ENCODE measurements at places on chromosomes 2 and 18.

DNA sequence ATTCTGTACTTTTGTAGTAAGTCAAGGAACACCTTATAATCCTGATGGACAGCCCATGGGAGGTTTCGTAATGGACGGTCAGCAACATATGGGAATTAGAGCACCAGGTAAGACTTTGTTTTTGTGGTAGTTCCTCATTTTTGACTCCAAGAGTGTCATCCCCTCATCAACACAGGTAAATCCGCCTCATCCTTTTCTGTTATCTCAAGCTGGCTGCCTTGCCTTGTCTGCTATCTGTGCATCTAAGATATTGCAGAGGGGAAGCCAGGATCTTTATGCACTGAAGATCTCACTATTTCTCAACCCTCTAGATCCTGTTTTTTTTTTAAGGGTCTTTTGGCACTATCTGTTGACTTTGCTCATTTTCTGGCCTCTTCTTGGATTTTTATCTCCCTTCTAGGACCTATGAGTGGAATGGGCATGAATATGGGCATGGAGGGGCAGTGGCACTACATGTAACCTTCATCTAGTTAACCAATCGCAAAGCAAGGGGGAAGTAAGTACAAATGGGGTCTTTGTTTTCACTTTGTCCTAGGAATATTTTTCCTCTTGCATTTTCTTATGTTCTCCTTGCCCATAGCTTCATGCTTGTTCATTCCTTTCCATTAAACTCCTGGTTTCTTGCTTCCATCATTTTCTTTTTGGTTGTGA lies 133.8 kb downstream of the MEIS1 start:
- DNase-seq: no peak

DNA sequence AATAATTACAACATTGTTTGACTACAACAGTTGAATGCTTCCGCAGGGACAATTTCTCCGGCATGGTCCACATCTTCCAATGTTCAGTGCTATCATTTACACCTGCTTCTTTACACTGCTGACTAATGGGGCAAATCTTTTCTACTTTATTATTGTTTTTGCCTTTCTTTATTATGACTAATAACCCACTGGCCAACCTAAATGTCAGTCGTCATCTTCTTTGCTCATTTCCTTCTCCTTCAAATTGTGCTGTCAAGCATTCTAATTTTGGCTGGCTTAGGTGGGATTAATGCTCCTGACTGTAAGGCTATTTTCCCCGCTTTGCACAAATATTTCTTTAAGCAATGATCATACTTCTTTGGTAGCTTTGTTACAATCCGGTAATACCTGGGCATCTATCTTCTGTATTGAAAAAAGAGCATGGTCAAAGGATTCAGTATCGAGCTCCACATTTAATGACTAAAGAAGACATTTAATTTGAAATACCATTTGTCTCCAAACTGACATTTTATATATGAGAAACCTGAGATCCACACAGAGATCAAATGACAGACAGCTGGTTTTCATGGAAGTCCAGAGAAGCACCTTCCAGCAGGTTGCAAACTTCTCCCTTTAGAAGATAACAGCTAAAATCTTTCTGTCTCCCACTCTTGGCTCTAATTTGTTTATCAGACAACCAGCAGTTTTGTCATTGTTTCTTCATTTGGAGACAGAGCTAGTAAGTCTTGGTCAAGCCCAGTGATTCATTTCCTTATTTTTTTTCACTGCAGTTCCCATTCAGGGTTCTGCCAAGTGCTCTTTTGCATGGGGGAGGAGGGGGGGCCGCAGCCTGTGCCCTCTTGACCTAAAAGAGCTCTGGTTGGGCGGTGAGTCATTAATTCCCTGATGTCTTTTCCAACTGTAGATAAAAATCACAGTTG lies 132.9 kb downstream of the SOCS6 start:
- DNase-seq: peak; percentile 97

DNA sequence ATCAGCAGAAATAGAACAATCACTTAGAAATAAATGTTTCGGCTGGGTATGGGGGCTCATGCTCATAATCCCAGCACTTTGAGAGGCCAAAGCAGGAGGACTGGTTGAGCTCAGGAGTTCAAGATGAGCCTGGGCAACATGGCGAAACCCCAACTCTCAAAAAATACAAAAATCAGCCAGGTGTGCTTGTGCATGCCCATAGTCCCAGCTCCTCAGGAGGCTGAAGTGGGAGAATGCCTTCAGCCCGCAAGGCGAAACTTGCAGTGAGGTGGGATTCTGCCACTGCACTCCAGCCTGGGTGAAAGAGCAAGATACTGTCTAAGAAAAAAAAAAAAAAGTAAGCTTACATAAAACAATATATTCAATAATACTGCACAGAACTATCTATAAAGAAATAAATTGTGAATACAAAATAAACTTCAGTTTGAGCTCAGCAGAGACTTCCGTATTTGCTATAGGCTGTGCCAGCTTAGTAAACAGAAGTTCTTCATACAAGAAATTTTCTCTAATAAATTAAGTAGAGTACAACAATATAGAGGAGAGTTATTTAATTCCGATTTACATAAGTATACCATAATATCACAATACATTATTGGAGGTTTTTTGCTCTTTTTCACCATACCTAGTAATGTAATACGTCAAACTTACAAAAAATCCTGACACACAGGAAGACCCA lies 43.6 kb downstream of the SRBD1 start:
- DNase-seq: no peak

DNA sequence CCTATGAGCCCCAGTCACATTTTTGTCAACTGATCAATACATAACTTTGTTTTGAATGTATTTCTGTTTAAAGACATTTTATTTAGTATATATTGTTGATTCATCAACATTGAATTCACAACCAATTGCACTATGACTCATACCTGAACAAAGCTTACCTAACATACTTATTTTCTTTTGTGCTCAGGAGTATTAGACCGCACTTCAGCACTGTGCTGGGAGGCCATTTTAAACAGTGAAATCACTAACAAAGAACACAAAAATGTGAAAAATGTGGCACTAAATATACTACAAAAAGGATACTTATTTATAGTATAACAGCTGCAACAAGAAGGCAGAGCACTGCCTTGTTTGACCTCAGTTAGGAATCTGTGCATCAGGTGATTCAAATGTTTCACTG lies 12.4 kb upstream of the IFIH1 start:
- DNase-seq: no peak

- no peak for DNase-seq
These were observed 44.2 kb downstream of the VSNL1 start for GRCh38 chr2:17584689-17585088.

DNA sequence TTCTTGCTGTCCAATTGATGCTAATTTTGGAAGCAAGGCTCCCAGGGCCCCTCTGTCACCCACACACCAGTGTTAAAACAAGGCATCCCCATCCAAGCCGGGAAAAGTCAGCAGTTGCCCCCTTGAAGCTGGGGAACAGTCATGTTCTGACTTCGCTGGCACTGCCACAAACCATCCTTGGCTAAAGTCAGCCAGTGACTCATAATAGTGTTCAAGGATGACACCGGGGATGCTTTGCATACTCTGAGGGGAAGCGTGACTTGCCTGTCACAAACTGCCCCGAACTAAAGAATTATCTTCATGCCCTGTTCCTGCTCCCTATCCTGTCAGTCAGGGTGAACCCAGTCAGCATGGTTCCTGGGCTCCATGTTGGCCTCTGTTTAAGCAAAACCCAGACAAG lies 37.0 kb downstream of the TGFA start:
- peak; percentile 53 for DNase-seq

DNA sequence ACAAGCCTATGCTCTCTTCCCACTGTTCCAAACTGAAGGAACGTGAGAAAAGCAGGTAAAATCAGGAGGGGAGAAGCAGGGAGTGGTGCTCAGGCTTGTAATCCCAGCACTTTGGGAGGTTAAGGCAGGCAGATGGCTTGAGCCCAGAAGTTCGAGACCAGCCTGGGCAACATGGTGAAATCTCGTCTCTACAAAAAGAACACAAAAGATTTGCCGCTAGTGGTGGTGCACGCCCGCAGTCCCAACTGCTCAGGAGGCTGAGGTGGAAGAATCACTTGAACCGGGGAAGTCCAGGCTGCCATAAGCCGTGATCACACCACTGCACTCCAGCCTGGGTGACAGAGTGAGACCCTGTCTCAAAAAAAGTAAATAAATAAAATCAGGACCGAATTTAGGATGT lies 1.3 kb upstream of the TMSB10 start:
- DNase-seq: no peak

DNA sequence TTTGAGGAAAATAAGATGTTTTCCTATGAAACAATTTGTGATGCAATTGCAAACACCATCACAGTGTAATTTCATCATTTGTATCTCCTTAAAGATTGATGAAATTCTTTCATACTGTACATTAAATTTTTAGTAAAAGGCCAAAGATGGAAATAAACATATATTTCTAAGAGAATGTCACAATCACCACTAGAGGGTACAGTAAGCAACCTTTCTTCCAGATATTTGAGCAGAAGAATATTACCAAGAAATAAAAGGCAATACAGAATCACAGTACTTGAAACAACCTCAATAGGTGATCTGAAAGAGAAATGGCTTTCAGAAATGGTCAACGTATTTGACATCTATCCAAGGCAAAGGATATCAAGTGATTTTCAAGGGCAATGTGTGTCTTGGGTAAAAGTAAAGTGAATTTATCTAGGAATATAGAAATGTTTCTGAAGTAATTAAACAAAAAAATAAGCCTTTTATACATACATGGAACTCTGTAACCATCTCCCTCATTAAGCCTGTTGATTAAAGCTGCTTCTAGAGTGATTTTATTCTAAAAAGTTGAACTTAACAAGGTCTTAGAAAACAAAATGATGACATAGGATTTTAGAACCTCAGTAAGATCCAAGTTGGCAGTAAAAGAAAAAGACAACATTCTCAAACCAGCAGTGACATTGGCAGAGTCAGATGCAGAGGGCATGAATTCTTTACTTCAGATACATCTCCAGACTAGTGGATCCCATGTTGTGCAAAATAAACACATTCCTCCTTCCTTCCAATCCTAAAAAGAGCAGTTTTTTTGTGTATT lies 90.3 kb upstream of the SESTD1 start:
- no peak for DNase-seq

GRCh38 chr2:105857076-105857740 lies 112.5 kb downstream of the NCK2 start:
- no peak for DNase-seq

- peak; percentile 61 for DNase-seq
These were observed 7.9 kb upstream of the CFAP36 start for GRCh38 chr2:55511508-55512124.

DNA sequence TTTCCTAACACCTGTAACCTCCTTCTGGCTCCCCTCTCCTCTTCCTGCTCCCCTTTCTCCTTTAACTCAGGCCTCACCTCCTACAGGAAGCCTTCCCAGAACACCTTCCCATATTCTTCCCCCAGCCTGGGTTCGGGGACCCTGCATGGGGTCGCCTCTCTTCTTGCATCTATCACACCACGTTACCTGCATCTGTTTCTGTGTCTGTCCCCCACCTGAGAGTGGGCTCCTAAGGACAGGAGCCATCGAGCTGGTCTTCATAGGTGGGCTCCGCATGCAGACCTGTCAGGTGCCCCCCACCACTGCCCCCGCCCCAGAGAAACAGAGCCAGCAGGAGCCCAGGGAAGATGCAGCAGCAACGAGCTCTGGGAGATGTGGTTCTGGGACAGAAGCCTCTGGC lies 123.2 kb upstream of the GLI2 start:
- no peak for DNase-seq

GRCh38 chr2:11912980-11913379 lies 166.5 kb downstream of the LPIN1 start:
- DNase-seq: no peak

- peak; percentile 49 for DNase-seq
These were observed 57.6 kb upstream of the CD302 start for GRCh38 chr2:159855557-159856061.

- no peak for DNase-seq
These were observed 7.4 kb upstream of the POLI start for GRCh38 chr18:54261894-54262293.

DNA sequence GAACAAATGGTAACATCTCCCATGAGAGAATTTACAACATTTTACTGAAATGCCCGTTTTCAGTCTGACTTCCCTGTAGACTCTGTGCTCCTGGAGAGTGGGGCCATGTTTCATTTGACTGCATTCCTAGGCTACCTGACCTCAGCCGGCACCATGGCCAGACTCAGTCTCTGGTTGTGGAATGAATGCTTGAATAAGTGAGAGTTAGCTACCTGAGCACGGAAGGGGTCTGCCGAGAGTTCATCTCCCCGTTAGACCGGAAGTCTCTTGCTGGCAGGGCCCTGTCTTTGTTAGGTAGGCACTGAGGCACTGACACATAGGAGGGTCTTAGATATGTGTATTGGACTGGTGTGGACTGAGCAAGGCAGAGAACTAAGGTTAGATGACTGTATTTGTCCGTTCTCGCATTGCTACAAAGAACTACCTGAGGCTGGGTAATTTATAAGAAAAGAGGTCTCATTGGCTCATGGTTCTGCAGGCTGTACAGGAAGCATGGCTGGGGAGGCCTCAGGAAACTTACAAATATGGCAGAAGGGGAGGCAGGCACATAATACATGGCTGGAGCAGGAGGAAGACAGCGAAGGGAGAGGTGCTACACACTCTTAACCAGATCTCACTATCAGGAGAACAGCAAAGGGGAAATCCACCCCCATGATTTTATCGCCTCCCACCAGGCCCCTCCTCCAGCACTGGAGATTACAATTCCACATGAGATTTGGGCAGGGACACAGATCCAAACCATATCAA lies 271.2 kb downstream of the GLI2 start:
- DNase-seq: no peak

- no peak for DNase-seq
These were observed 51.1 kb downstream of the MYO1B start for GRCh38 chr2:191296083-191297006.

GRCh38 chr2:181036848-181037603 lies 56.6 kb downstream of the UBE2E3 start:
- DNase-seq: peak; percentile 67

DNA sequence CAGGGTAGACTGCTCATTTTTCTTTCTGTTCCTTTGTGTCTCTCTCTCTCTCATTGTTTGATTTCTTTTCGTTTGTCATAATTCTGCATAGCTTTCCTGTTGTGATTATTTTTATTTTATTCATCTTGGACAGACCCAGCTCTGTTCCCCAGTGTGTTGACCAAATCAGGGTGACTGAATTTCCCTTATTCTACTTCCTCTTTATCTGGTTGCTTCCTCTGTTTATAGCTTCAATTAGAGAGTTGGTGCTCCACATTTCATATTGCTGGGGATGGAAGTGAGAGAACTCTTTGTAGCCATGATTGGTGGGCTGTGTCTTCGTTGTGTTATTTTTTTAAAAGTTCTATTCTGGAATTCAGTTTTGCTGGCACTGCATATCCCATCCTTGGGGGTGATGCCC lies 19.1 kb downstream of the PROKR1 start:
- DNase-seq: no peak

DNA sequence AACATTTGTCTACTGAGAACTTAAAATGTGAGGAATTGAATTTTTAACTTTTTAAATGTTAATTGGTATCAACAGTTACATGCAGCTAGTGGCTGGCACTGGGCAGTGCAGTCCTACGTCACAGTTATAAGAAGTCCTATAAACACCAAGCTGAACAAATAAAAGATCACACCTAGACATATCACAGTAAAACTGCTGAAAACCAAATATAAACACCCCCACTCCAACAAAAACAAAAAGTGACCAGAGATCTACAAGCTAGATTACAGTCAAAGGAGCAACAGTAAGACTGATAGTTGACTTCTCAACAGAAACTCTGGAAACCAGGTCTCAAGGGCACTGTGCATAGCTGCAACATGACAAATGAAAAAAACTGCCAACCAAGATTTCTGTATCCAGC lies 19.4 kb downstream of the TLK1 start:
- DNase-seq: no peak

Measured in MCF 10A (cell line).